ENCODE measurements at places on chromosomes 7 and 10.
A peak's percentile ranks its signal among the peaks of the same experiment; 100 is the strongest.

GRCh38 chr10:104582966-104583365, 58.1 kb upstream of the SORCS3 start:
- DNase-seq, result no peak

DNA sequence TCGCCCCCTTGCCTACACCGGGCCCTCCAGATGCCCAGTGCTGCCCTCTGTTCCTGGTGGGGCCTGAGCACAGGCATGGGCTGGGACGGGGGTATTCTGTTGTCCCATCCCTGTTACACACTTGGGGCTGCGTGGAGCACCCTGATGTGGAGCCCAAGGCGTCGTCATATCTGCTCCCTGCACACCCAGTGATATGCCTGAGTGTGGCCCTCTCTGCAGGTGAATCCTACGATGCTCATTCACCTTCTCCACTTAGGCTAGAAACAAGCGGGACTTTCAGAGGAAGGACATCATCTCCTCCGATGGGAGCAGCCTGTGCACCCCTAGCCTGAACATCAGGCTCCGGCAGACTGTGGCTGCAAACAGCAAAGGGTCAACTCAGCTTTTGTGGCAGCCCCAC, 91.0 kb upstream of the NPTX2 start:
- no peak for DNase-seq

DNA sequence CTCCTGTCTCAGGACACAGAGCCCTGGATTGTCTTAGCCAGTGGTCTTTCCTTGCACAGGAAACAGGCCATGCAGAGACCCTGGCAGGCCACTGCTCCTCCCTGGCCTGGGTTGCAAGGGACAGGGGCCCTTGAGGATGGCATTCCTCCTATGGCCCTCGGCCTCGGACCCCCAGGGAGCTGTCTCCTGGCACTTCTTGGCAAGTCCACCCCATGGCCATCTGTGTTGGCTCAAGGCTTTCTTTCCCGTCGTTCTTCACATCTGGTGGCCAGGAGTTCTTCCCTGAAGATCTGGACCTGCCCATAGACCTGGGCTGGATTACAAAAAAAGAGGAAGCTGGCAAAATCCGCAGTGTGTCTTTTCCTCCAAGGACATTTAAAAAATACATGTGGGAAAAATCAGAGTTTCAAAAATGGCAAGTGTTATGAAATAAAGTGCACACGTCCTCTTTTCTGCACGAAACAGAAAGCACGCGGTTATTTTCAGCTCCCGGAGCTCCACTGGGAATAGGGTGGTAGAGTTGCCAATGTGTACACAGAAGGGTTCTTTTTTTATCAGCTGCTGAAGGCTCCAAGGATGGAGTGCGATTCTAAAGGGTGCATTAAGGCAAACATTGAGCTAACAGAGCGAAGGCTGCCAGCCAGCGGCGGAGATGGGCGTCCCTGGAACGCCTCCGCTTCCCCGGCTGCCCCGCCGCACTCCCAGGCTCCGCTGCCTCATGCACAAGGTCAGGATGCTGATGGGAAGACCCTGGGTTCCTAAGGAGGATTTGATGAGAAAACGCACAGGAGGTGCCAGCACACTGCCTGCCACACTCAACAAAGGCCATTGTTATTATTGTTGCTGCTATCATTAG, 62.8 kb upstream of the FAM20C start:
- DNase-seq, result no peak

DNA sequence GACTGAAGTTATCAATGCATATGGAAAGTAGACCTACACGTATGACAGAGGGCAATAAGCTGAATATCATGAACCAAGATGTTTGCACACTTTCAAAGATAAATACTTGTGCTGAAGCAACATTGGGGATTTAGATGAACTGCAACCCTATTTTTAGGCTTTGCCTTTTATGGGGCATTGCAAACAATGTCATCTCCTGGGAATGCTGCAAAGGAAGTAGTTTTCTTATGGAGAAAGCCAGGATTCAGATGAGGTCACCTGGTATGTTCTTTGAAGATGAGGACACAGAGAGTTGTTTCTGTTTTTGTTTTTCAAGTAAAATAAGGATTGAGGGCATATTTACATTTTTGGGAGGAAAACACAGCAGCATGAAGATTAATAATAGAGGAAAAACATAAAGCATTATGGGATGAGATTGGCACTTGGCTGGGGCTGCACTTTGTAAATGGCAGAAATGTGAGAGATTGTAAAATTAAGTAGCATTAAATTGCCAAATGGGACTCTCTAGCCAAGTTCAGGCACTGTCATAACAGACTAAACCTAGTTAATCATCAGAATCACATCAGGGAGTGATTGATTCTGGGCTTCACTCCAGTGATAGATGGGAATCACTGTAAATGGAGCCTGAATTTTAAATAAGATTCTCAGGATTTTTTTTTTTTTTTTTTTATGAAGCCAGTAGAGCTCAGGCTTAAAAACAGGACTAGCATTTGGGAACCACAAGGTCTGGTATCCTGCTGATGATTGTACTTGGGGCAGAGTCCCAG, 63.1 kb downstream of the MALRD1 start:
- no peak for DNase-seq

- DNase-seq, result no peak
Observed at GRCh38 chr7:42567051-42567450, 330.0 kb upstream of the GLI3 start.

DNA sequence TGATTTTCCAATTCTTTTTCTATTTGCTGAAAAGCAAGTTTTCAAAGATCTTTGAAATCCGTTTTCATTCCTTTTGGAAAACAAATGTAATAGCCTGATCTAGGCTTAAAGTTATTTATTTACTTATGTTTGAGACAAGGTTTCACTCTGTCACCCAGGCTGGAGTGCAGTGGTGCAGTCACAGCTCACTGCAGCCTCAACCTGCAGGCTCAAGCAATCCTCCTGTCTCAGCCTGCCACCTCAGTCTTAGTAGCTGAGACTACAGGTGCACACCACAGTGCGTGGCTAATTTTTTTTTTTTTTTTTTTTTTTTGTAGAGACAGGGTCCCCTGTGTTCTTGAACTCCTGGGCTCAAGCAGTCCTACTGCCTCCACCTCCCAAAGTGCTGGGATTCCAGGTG, 4.6 kb downstream of the ST7 start:
- no peak for DNase-seq

DNA sequence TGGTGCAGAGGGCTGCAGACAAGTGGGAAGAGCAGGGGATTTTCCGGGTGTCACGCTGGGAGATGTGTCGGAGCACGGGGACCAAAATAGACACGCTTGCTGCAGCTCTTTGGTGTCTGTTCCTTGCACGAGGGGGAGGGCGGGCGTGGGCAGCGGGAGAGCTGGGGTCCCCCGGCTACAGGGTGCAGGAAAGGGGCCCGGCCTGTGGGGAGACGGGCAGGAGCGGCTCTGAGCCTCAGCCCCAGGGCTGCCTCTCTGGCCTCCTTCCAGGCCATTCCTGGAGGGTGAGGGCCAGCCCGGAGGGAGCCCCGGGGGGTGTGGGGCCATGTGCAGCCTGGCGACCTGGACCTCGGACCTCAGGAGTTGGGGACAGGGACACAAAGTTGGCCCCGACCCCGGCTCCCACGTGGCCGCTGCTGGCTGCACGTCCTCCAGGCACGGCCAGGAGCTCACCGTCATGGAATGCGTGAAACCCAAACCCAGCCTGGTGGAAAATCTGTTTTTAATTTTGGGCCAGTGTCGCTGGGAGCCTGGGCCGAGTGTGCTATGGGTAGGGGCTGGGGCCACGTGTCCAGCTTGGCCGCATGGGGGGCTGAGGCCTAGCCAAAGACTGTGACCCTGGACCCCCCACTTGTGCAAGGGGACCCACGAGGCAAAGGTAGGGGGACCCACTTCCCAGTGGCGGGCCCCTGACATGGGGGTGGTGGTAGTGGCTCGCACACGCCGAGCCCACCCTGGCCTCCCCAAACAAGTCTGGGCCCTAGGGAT, 6.6 kb downstream of the TTYH3 start:
- no peak for DNase-seq

GRCh38 chr10:60703266-60704041, 74.8 kb upstream of the CDK1 start:
- DNase-seq, result no peak

GRCh38 chr7:138726288-138726687, 25.1 kb upstream of the SVOPL start:
- DNase-seq, result no peak

DNA sequence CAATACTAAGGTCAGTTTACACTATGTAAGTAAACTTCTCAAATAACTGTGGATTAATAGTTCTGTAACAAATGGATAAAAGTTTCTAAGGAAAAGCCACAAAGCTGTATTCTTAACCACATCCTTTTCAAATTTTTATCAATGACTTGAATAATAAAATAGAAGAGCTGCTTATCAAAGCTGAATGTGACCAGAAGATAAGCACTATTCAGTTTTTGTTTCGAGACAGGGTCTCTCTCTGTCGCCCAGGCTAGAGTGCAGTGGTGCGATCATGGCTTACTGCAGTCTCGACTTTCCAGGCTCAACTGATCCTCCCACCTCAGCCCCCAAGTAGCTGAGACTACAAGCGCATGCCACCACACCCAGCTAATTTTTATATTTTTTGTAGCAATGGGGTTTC, 17.0 kb downstream of the UPF2 start:
- no peak for DNase-seq

GRCh38 chr7:90677486-90678404, 81.6 kb downstream of the CDK14 start:
- no peak for DNase-seq

- no peak for DNase-seq
Observed at GRCh38 chr10:6215683-6216484, 13.2 kb downstream of the PFKFB3 start.

DNA sequence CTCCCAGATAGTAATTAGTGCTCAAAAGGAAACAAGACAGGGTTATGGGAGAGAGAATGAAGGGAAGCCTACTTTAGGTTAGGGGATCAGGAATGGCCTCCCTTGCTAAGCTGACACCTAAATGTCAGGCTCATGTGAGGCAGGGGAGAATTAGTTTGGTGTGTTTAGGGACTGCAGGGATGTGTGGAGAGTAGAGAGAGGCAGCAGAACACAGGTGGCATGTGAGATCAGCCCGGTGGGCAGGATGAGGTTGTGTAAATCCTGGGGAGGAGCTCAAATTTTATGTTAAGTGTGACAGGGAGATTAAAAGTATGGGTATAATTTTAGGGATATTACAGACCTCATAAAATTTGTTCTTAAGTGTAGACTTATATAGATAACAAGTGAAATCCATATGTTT, 56.2 kb upstream of the ZNF438 start:
- no peak for DNase-seq

DNA sequence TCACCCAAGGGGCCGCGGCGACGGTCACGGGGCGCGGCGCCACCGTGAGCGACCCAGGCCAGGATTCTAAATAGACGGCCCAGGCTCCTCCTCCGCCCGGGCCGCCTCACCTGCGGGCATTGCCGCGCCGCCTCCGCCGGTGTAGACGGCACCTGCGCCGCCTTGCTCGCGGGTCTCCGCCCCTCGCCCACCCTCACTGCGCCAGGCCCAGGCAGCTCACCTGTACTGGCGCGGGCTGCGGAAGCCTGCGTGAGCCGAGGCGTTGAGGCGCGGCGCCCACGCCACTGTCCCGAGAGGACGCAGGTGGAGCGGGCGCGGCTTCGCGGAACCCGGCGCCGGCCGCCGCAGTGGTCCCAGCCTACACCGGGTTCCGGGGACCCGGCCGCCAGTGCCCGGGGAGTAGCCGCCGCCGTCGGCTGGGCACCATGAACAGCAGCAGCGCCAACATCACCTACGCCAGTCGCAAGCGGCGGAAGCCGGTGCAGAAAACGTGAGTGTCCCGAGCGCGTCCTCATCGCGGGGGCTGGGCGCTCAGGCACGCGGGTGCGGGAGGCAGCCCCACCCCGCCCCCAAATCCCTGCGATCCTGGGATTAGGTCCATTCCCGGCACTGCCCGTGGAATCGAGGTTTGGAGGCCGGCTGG, 509 bp downstream of the AHR start:
- DNase-seq, result no peak

DNA sequence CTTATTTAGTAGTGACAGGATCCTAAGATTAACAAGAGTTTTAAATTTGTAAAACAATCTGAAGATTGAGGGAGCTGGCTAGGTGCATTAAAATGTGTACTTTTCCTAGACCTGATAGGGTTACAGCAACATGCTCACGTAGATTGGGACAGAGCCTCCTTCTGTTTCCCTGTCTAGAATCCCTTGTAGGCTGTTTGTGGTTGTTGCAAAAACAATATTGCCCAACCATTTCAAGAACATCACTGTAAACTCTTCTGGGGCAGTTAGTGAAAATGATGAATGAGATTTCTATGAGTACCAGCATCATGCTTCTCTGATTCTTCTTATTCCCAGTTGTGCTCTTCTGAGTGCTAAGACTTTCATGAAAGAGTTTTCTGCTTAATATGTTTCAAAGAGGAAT, 14.7 kb upstream of the CPED1 start:
- DNase-seq, result no peak

DNA sequence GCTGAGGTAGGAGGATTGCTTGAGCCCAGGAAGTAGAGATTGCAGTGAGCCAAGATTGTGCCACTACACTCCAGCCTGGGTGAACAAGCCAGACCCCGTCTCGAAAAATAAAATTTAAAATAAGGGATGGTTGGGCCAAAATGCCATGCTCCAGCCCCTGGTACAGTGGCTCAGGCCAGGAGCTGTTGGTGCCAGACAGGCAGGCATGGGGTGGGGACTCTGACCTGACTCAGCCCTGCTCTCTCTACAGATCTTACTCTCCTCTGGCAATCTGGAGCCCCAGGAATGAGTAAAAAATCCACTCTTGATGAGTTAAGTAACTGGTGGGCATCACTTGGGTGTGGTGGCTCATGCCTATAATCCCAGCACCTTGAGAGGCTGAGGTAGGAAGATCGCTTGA, 8.4 kb upstream of the TMEM120A start:
- no peak for DNase-seq

GRCh38 chr7:98418636-98419315, 17.9 kb upstream of the BAIAP2L1 start:
- DNase-seq, result peak; percentile 83

- DNase-seq, result no peak
Observed at GRCh38 chr10:70879207-70879606, 9.2 kb downstream of the PCBD1 start.

DNA sequence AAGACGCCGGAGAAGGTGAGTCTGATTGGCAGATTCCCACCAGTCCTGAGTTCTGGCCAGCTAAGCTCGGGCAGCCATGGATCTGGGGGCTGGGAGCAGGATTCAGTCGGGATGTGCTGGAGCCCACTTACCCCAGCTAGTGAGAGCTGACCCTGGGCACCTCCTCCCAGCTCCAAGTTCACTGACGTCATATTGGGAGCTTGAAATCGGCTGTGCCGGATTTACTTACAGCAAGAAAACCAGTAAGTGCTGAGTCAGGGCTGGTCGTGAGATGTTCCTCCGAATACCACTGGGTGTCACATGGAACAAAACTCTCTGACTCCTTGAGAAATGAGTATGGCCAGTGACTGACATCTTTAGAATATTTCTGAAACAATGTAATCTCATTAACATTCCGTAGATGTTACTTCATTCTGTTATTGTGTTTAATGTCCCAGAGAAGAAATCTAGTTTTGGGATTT, 621.2 kb downstream of the SDK1 start:
- DNase-seq, result peak; percentile 77
